ENCODE measurements at places on chromosomes 3 and 15.

DNA sequence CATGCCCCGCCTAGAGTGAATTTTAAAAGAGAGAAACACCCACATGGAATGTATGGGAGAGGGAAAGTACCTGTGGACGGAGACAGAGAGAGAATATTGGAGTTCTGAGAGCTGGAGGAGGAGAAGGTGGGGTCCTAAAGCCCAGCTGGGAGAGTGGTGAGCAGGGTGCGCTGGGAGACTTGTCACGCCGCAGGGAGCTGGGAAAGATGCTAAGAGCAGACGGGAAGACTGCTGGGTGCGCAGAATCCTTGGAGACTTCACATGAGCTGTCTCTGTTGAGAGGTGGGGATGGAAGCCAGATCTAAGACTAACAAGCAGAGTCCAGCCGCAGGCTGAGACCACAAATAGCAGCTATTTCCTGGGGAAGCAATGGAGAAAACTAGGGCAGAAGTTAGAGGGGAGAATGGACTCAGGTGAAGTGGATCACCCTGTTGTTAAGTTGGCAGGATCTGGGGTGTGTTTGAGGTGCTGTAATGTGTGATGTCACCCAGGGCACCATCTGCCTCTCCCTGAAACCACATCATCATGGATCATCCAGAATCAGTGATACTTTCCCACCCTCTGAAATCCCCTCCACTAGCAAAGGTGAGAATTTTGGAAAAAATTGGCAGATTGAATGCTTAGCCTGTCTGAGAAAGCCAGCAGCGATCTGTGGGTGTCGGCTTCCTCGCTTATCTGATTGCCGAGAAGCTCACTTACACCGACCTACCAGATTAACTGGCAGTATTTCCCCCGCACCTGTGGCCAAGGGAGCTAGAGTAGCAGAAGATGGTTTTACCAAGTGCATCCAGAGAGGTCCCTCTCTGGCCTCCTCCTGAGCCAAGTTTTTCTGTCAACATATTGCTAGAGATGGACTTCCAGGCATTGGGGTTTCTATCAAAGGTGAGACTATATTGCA is 174.8 kb upstream of the BHLHE40 start:
- DNase-seq: no peak

- DNase-seq: no peak
Observed at GRCh38 chr3:37024820-37025405, 31.6 kb downstream of the MLH1 start.

DNA sequence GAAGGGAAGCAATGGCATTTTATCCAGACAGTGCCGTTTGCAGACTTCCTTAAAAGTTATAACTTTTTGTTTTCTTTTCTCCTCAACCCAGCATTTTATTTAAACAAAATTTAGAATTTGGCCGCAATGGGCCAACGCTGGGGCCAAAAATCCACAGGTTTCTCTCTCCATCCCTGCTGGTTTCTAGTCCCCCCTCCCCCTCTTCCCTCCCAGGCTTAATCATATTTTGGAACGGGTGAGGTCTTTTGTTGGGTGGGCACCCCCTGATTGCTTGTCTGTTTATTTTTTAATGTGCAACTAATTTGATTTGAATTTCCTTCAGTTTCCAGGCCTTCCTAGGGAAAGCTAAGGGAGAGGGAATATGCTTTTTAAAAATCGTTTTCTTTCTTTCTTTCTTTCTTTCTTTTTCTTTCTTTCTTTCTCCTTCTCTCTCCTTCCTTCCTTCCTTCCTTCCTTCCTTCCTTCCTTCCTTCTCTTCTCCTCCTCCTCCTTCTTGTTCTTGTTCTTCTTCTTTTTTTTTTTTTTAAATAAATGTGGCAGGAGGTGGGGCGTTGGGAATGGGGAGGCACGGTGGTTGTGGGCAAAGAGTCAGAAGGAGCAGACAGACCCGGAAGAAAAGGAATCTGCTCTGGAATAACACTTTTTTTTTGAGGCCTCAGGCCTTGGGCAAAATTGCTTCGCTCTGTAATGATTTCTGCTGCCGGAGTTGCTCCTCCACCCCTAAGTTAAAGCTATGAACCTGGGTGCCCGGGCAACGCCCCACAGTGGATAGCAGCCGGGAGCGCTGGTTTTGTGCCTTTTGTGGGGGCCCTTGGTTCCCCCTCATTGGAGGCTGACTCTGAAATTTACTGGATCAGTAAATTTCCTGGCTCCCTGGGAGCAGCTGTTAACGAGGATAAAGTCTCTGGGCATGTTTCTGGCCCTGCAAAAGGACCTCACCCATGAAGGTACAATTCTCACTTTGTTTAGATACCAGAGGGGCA is 1.9 kb downstream of the FNDC3B start:
- no peak for DNase-seq

DNA sequence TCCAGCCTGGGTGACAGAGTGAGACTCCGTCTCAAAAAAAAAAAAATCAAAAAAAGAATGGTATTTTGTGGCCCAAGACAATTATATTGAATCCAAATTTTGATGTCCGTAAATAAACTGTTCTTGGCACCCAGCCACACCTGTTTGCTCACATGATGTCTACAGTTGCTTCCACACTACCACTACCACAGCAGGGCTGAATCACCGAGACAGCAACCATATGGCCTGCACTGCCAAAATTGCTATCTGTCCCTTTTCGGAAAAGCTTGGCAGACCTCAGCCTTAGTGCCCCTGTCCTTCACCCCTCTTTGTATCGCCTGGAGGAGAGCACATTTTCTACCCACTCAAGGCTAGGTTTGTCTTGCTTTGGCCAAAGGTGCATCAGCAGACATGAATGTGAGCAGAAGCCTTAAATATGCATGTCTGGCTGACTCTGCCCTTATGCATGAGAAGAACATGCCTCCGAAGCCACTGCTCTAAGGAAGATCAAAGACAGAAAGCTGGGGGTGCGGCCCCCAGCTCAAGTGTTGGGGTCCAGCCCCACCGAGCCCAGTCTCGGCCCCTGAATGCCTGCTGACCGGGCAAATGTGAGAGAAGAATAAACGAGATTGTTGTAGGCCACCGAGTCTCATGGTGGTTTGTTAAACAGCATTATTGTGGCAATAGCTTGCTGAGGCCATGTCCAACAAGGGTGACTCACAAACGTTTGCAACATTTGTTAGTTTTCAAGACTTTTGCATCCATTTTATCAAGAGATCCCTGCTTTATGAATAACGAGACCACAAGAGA is 108.1 kb downstream of the TPRA1 start:
- no peak for DNase-seq

DNA sequence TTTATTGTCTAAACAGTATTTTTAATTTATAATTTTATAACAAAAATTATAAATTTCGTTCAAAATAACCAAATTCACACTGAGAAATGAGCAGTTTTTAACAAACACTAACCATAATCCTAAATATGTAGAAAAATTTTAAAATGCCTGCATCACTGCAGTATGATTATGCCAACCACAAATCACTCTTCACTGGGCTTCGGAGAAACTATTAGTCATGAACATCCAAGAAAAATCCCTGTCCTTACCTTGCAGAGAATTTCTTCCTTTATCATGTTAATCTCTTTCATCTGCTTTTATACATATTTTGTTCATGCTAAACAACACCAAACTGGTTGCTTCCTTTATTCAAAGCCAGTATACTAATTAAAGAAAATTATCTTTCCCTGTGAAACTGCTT is 511.0 kb upstream of the ALCAM start:
- no peak for DNase-seq

DNA sequence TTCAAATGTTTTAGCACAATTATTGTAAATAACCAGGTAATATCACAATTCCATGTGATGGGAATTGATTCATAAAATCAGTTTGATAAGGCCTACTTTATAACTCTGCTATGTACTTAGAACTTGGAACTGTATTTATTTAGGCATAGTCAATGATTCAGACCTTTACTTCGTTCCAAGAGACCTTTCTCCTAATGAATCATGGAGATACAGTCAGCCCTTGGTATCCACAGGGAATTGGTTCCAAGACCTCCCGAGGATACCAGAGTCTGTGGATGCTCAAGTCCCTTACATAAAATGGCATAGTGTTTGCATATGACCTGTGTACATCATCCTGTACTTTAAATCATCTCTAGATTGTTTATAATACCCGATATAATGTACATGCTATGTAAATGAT is 60.8 kb upstream of the UMPS start:
- no peak for DNase-seq

GRCh38 chr15:78264304-78265136 is at the start of gene DNAJA4:
Gene DNAJA4, plus strand, starts transcription at chr15:78264562. Its CDS starts 202 bp downstream, at chr15:78264764.
- DNase-seq: no peak

DNA sequence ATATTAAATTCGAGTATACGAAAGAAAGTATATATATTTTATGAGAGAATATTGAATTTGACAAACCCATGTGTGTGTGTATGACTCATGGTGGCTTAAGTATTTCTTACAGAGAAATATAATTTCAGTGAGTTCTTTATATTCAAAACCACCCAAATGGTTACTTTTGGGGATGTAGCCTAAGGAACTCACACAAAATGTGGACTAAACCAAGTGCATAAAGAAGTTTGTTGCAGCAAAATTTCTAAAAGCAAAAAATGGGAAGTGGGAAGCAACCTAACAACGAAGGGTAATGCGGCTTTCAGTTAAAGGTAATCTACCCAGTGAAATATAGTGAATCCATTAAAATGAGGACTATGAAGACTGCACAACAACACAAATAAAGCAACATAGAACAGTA is 277.1 kb downstream of the EDEM1 start:
- no peak for DNase-seq

- no peak for DNase-seq
Observed at GRCh38 chr3:123705488-123706285, 120.8 kb upstream of the HACD2 start.

- no peak for DNase-seq
Observed at GRCh38 chr3:130850044-130850797, 43.7 kb upstream of the ATP2C1 start.

DNA sequence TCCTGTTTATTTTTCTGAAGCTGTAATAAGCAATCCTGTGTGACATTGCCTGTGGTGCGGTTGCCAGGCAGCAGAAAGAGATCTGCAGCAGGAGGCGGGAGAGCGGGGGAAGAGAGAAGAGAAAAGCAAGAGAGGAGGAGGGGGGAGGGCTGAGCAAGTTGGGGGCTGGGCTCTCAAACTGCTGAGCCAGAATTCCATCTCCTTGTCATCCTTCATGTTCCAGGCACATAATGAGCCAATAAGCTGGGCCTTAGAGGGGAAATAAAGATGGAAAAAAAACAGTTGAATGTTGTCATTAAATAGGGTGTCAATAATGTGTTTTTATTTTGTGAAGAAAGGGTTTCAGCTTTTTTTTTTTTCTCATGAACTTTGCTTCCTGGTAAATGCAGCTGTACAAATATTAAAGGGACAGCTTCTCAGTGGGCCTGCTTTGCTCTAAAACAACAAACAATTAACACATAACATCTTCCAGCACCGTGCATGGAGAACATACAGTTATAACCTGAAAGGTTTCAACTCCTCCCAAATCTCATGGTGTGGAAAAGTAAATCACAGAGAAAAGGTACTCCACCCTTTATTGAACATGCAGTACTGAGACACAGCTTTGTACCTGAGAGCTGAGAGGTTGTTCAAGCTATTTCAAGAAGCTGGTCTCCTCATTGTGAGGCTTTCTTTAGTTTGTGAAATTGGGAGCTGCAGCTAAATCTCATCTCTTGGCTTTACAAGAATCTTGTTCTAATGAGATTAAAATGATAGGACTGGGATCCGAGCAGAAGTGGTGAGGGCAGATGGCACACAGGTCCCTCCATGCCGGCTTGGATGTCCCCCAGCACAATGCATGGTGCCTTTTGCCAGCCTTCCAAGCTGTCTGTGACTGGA is 451.1 kb upstream of the KCNMB2 start:
- DNase-seq: peak; percentile 91

- DNase-seq: no peak
Observed at GRCh38 chr15:96670389-96670788, 339.9 kb downstream of the NR2F2 start.
